ENCODE measurements at places on chromosomes 1 and 21.

DNA sequence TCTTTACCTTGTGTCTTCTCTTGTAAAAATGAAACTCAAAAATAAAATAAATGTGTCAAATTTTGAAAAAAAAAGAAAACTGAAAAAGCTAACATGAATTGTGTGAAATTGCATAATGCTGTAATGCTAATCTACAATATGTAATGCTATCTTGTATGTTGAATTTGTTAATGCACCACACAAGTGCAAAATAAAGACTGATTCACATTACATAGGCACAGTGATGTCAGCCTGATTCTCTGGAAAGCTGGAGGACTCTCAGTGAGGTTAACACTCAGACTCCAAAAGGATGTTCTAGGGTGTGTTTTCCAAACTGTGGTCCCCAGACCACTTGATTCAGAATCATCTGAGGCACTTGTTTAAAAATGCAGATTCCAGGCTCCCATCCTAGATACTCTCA lies 25.6 kb downstream of the SYT11 start:
- no peak for DNase-seq

DNA sequence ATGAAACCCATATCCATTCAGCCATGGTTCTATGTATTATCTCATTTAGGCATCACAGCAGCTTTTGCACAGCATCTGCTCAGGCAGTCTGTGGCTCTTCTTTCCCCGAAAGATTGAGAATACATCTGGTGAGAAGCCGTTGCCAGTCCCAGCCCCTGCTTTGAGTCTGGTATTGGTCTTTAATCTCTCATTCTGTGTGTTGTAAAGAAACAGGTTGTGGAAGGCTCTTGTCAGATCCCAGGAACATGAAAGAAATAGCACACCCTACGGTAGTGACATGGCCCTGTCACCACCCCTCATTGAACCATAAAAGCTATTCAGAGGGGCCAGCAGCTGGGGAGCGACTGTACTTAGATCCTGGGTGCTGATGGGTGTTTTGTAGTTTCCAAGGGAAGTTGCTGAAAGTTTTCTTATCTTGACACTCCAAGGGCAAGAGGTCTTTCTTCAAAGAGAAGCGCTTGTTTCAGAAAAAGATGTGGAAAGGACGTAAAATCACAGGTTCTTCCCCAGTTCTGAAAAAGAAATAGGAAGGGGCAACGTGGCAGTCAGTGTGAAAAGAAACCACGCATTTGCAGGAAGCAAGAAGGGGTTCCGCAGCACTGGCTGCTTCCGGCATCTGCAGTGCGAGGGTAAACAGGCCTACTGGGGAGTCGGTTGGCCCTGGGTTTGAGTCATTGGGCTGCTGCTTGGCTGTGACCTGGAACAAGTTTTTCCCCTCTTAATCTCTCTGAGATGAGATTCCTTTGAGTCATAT lies 145.0 kb downstream of the DHRS3 start:
- no peak for DNase-seq

- DNase-seq = no peak
Observed at GRCh38 chr1:227893949-227894721, 53.6 kb downstream of the WNT9A start.

DNA sequence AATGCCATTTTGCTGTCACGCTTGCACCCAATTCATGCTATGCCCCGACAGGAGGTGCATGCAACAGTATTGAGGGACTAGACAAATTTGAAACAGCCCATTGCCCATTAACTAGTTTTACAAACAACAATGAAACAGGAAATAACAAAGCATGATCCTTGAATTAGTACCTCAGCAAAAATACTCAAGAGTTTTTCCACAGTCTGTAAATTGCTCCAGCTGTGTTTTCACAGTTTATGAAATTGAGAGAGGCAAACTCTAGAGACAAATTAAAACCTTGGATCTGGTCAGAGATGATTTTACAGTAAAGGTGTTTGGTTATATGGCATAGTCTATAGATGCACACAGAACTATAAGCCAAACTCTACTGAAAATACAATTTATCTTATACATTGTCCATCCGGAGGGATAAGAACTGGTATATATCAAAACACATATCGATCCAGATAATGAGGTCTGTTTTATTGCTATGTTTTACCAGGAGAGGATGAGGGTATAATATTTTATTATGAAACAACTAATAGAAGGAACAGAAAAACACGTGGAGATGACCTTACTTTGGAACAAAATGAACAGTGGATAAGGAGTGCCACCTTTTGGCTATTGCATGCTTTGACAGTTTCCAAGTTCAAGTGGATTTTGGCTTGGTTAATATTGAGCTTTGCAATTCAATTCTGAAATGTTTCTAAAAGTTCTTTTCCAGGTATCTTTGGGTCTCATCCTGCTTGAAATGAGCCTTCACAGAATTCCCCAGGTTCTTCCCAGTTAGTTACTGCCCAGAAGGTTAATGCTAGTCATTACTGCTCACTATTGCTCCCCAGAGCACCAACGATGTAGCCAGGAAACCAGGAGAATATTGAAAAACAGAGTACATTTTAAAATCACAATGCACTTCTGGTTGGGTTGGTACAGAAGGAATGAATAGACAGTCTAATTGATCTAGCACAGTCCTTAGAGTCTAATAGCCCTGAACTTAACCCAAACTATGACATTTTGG lies 45.7 kb downstream of the ZC3H11B start:
- DNase-seq = no peak

DNA sequence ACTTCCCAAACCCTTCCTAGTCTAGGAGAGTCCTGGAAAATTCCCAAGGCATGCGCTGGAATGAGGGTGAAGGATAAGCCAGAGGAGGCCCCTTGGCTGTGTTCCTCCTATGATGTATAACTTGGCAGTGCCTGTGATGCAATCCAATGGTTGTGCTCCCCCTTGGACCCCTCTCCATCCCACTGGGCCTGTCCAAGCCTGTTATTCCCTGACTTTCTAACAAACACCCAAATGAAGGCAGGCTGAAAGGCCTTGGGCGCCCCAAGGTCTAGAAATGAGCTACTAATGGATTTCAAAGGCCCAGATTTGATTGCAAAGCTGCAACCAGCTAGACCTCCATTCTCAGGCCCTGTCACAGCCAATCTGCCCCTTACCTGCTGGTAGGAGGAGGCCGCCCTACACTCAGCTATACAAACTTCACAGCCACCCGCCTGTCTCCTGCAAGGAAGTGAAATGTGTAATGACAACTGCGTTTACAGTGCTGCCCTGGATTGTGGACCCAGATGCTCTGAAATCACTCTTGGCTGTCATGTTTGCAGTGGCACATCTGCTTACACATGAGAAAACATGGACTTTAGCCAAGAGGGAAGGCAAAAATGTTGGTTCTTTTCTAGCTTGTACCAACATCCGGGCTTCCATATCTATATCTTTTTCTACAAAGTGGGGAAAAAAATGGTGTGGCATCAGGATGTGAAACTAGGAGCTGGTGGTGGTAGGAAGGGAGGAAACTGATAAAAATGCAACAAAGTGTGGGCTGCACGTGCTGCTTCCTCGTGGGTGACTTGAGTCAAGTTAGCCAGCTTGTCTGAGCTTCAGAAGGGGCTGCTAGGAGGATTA lies 130.4 kb downstream of the TRABD2B start:
- DNase-seq = no peak

GRCh38 chr1:42533101-42533863 lies 70.2 kb downstream of the CCDC30 start:
- no peak for DNase-seq

DNA sequence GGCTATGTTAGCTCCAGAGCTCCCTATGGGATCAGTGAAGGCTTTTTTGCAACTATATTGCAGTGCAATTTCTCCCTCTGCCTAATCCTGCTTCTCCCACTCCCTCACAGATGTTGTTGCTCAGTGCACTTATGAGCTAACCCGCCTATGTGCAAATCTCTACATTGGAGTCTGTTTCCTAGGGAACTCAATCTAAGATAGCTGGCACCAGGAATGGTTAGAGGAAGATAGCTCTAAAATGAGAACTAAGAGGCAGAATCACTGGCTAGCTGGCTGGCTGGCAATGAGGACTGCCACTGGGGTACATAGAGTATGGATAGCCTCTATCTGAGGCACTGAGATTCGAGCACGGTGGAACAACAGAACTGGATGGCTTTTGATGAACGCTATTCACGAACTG lies 39.5 kb downstream of the ADSS2 start:
- no peak for DNase-seq

DNA sequence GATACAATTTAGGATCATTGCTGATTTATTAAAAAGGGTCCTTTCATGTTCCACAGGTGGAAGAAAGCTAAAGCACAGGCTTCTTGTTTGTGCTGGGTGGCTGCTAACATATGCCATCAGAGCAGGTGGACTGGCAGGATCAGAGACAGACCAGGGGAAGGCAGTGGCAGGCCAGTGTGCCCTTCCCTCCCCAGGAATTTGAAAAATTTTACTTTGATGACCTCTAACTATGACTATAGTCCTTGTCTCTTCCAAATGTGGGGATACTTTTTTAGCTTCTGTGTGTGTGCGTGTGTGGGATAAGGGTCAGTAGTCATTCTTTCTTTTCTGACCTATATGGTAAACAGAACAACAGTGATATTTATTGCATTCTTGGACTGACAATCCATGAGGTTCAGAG lies 49.9 kb downstream of the LHX9 start:
- no peak for DNase-seq

GRCh38 chr1:151616505-151616849 lies 4.6 kb downstream of the SNX27 start:
- no peak for DNase-seq
